ENCODE measurements at places on chromosomes 16 and 17.

GRCh38 chr17:75553295-75554110, 28.0 kb downstream of the LLGL2 start:
- no peak overlapping the region for H3K4me3 ChIP-seq
- H3K27ac ChIP-seq: peak overlapping the region; percentile 74
- H3K27me3 ChIP-seq: no peaks in the 10 kb centered on the region
- no peaks in the 10 kb centered on the region for H3K36me3 ChIP-seq

- DNase-seq: peak; percentile 41
- peaks cover 2% of the 10 kb centered on the region for H3K4me1 ChIP-seq
- peaks cover 51% of the 10 kb centered on the region for H3K36me3 ChIP-seq
- H3K27ac ChIP-seq: no peak overlapping the region
- H3K27me3 ChIP-seq: no peaks in the 10 kb centered on the region
- H3K4me3 ChIP-seq: no peak overlapping the region
Measured at GRCh38 chr16:71479420-71479819, 9.7 kb downstream of the ZNF19 start.

- H3K36me3 ChIP-seq: no peaks in the 10 kb centered on the region
- H3K4me3 ChIP-seq: no peak overlapping the region
- peaks cover 16% of the 10 kb centered on the region for H3K4me1 ChIP-seq
Measured at GRCh38 chr17:80097844-80098691, 3.3 kb upstream of the GAA start.

- peaks cover 32% of the 10 kb centered on the region for H3K27me3 ChIP-seq
- peaks cover 6% of the 10 kb centered on the region for H3K4me1 ChIP-seq
- no peak overlapping the region for H3K27ac ChIP-seq
- DNase-seq: peak; percentile 30
- no peak overlapping the region for H3K4me3 ChIP-seq
- no peaks in the 10 kb centered on the region for H3K36me3 ChIP-seq
Measured at GRCh38 chr17:62739645-62740388, 68.3 kb downstream of the MARCHF10 start.

- no peaks in the 10 kb centered on the region for H3K27me3 ChIP-seq
- peak; percentile 80 for DNase-seq
- H3K4me3 ChIP-seq: no peak overlapping the region
- H3K36me3 ChIP-seq: no peaks in the 10 kb centered on the region
- H3K4me1 ChIP-seq: peaks cover 14% of the 10 kb centered on the region
Measured at GRCh38 chr17:20300436-20300934, 166.9 kb downstream of the LGALS9B start.

- no peak for DNase-seq
- peak overlapping the region; percentile 65 for H3K27ac ChIP-seq
- no peaks in the 10 kb centered on the region for H3K27me3 ChIP-seq
- peaks cover 67% of the 10 kb centered on the region for H3K36me3 ChIP-seq
Measured at GRCh38 chr17:82266142-82266541, 7.4 kb downstream of the CSNK1D start.

- no peaks in the 10 kb centered on the region for H3K27me3 ChIP-seq
- H3K27ac ChIP-seq: no peak overlapping the region
- no peaks in the 10 kb centered on the region for H3K36me3 ChIP-seq
- no peak for DNase-seq
- H3K4me1 ChIP-seq: peaks cover 11% of the 10 kb centered on the region
- H3K4me3 ChIP-seq: no peak overlapping the region
Measured at GRCh38 chr17:50928646-50929045, 62.5 kb upstream of the TOB1 start.

DNA sequence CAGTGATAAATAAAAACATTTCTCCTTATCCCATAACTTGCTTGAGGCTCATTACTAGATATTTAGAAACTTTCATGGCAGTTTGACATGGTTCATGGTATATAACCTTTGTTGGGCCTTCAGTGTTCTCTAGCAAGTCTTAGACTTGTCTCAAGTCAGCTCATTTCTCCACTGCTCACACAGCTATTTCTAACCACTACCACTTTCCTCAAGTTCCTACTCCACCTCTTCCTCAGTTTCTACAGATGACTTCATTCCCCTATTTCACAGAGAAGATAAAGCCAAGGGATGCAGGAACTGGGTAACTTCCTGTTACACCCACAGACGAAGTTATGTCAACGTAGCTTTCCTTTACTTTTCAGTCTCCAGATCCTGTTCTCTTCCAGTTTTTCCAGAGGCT, 23.2 kb downstream of the NLK start:
- no peak for DNase-seq
- H3K36me3 ChIP-seq: no peaks in the 10 kb centered on the region
- no peak overlapping the region for H3K4me3 ChIP-seq
- no peak overlapping the region for H3K27ac ChIP-seq
- no peaks in the 10 kb centered on the region for H3K27me3 ChIP-seq
- H3K4me1 ChIP-seq: no peaks in the 10 kb centered on the region

DNA sequence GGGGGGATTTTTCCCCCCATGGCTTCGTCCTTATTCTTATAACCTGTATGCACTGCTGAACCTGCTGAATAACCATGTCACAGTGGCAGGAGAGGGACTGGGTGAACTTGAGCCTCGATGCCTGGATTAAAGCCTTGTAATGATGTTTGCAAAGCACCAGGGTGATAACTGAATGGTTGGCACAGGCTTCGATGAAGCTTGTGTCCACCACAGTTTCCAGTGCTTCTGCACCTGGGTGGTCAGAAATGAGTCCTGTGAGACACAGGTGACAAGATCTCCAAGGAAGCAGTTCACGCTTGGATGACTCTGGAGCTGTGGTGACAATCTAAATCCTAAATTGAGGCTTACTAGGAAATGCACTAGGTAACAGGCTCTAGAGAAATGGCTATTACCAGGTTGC, 729.3 kb downstream of the MAF start:
- H3K36me3 ChIP-seq: no peaks in the 10 kb centered on the region
- H3K4me3 ChIP-seq: no peak overlapping the region
- no peaks in the 10 kb centered on the region for H3K4me1 ChIP-seq
- no peak for DNase-seq
- H3K27me3 ChIP-seq: no peaks in the 10 kb centered on the region
- H3K27ac ChIP-seq: no peak overlapping the region

GRCh38 chr17:3035256-3035967, 28.0 kb downstream of the OR1D5 start:
- H3K4me1 ChIP-seq: peaks cover 4% of the 10 kb centered on the region
- H3K4me3 ChIP-seq: no peak overlapping the region
- H3K36me3 ChIP-seq: no peaks in the 10 kb centered on the region
- H3K27ac ChIP-seq: no peak overlapping the region

GRCh38 chr16:27641260-27641659, 91.3 kb downstream of the KATNIP start:
- H3K27ac ChIP-seq: no peak overlapping the region
- H3K4me3 ChIP-seq: no peak overlapping the region
- H3K36me3 ChIP-seq: peaks cover 4% of the 10 kb centered on the region
- no peak for DNase-seq
- H3K4me1 ChIP-seq: peaks cover 8% of the 10 kb centered on the region

DNA sequence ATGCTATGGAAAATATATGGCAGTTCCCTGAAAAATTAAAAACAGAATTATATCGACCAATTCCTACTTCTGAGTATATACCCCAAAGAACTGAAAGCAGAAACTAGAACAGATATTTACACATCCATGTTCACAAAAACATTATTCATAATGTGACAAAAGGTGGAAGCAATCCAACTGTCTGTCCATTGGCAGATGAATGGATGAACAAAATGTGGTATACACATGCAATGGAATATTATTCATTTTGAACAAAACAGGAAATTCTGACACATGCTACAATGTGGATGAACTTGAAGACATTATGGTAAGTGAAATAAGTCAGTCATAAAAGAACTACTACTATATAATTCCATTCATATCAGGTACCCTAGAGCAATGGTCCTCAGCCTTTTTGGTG, 263.5 kb upstream of the AXIN2 start:
- no peak overlapping the region for H3K4me3 ChIP-seq
- no peaks in the 10 kb centered on the region for H3K27me3 ChIP-seq
- H3K27ac ChIP-seq: no peak overlapping the region

DNA sequence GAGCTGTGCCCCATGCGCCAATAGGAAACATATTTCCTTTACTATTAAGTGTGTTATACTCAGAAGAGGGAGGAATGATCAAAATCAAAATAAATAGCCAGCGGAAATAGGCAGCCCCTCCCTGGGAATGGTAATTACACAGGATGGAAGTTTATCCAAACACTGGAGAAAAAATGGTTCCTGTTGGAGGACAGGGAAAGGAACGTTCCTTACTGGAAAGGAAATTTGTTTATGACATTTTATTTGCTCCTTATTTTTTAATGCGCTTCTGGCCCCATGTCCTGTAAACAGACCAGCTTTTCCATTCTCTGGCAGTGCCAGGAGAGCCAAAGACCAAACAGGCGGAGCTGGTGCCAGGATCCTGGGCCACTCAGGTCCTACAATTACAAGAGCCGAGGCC, 273.7 kb downstream of the SOX9 start:
- no peaks in the 10 kb centered on the region for H3K36me3 ChIP-seq
- H3K4me3 ChIP-seq: no peak overlapping the region

GRCh38 chr17:39605492-39606433, 2.0 kb downstream of the NEUROD2 start:
- H3K4me3 ChIP-seq: no peak overlapping the region
- peak; percentile 35 for DNase-seq
- H3K27ac ChIP-seq: no peak overlapping the region
- H3K36me3 ChIP-seq: no peaks in the 10 kb centered on the region
- H3K4me1 ChIP-seq: peaks cover 21% of the 10 kb centered on the region
- H3K27me3 ChIP-seq: peaks cover 88% of the 10 kb centered on the region

GRCh38 chr16:56400458-56400857, 24.9 kb downstream of the AMFR start:
- no peak overlapping the region for H3K27ac ChIP-seq
- H3K36me3 ChIP-seq: peaks cover 73% of the 10 kb centered on the region
- no peaks in the 10 kb centered on the region for H3K27me3 ChIP-seq
- H3K4me3 ChIP-seq: no peak overlapping the region
- no peaks in the 10 kb centered on the region for H3K4me1 ChIP-seq

GRCh38 chr16:12062343-12063003, 85.9 kb downstream of the SNX29 start:
- no peak overlapping the region for H3K4me3 ChIP-seq
- peak overlapping the region; percentile 3 for H3K27ac ChIP-seq
- peaks cover 32% of the 10 kb centered on the region for H3K36me3 ChIP-seq
- H3K27me3 ChIP-seq: no peaks in the 10 kb centered on the region
- peaks cover 37% of the 10 kb centered on the region for H3K4me1 ChIP-seq

- no peak for DNase-seq
- no peaks in the 10 kb centered on the region for H3K36me3 ChIP-seq
- no peak overlapping the region for H3K27ac ChIP-seq
- H3K4me1 ChIP-seq: peaks cover 2% of the 10 kb centered on the region
- H3K27me3 ChIP-seq: no peaks in the 10 kb centered on the region
- no peak overlapping the region for H3K4me3 ChIP-seq
Measured at GRCh38 chr17:40992666-40993065, 1.3 kb downstream of the KRTAP3-3 start.

DNA sequence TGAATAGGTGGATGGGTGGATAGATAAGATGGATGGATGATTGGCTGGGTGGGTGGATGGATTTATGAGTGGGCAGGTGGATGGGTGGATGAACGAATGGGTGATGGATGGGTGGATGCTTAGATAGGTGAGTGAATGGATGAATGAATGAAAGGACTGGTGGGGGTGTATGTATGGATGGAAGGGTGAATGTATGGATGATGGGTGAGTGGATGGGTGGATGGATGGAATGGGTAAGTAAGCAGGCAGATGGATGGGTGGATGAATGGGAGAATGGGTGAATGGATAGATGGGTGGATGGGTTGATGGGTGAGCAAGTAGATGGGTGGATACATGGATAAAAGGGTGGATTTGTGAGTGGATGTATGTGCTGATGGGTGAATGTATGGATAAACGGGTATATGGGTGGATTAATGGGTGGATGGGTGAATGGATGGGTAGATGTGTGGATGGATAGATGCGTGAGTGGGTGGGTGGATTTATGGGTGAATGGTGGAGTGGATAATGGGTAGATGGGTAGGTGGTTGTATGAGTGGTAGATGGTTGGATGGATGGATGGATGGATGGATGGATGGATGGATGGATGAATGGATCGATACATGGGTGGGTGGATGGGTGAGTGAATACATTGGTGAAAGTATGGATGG, 682.6 kb downstream of the HS3ST4 start:
- no peaks in the 10 kb centered on the region for H3K27me3 ChIP-seq
- no peak overlapping the region for H3K27ac ChIP-seq
- no peaks in the 10 kb centered on the region for H3K4me1 ChIP-seq
- H3K4me3 ChIP-seq: no peak overlapping the region

GRCh38 chr17:67606896-67607604, 110.7 kb upstream of the NOL11 start:
- no peaks in the 10 kb centered on the region for H3K36me3 ChIP-seq
- no peak overlapping the region for H3K27ac ChIP-seq
- H3K4me3 ChIP-seq: no peak overlapping the region
- DNase-seq: no peak
- peaks cover 3% of the 10 kb centered on the region for H3K4me1 ChIP-seq

DNA sequence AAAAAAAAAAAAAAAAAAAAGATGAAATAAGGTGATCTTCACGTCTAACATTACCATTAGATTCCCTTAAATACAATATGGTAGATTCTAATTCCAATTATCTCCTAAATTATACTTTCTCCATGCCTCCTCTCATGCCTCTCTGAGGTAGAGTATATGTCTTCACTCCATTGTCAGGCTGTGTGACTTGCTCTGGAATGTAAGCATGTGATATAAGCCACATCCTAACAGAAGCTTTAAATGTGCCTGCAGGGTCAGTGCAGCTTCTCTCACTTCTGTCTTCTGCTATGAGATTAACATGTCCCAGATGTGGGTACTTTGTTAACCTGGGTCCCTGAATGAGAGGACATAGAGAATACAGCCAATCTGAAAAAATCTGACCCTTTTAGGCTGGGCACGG, 32.6 kb downstream of the MED13 start:
- no peaks in the 10 kb centered on the region for H3K27me3 ChIP-seq
- peak; percentile 31 for DNase-seq
- no peak overlapping the region for H3K27ac ChIP-seq
- peaks cover 6% of the 10 kb centered on the region for H3K4me1 ChIP-seq
- H3K36me3 ChIP-seq: peaks cover 82% of the 10 kb centered on the region
- H3K4me3 ChIP-seq: no peak overlapping the region

DNA sequence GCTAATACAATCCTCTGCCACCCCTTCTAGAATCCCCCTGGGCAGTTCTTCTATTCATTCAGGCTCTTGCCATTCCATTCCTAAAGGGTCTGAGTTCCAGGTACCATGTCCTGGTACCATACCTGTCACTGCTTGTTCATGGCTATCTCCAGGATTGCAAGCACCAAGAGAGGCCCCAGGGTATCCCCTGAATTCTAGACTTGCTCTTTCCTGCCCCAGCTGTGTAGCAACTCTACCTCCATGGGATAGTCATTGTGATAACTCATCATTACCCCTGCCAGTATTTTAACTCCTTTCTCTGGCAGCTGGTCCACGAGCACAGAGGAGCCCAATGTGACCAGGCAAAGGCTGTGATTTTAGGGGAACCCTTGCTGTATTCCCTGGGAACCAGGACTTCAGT, 143.7 kb upstream of the CDH5 start:
- H3K4me3 ChIP-seq: no peak overlapping the region
- H3K4me1 ChIP-seq: no peaks in the 10 kb centered on the region
- DNase-seq: no peak

DNA sequence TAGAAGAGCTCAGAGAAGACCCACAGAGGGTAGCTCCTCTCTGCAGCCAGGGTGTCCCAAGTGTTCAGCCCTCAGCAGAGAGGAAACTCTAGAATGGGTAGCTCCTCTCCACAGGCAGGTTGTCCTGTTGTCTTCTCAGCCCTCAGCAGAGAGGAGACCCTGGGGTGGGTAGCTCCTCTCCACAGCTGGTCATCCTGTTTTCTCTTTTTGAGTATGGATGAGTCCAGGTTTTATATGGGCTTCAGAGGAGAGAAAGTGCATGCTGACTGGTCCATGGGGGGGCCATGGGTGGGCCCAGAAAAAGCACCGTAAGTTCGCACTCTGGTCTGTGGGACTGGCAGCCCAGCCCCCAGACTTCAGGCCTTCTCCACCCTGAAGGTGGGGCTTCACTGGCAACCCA, 48.4 kb downstream of the ESRP2 start:
- DNase-seq: no peak
- H3K36me3 ChIP-seq: peaks cover 48% of the 10 kb centered on the region
- no peaks in the 10 kb centered on the region for H3K4me1 ChIP-seq
- H3K27ac ChIP-seq: no peak overlapping the region
- H3K4me3 ChIP-seq: no peak overlapping the region
